Stimulated activated naive CD8-positive, alpha-beta T cell treated with anti-CD3 and anti-CD28 coated beads, Interleukin-15, amount 100 ng/mL, for 72 hours (primary cell): ENCODE measurements at places on chromosomes 7 and 10.

DNA sequence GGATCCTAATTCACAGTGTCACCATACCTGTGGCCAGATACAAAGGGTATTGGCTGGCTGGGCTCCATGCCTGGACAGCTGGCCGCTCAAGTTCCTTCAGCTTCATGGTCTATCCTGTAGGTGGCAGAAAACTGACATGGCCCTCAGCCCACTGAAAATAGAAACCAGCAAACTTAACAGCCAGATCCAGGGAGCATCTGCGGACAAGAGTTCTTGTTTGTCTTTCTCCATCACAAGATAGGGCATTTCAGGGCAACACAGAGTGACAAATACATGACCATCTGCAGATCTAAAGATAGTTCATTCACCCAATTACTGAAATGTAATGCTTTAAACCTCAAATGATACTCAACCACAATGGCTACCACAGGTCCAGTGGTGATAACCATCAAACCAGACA, 2.8 kb downstream of the SEC31B start:
- no peak for DNase-seq

DNA sequence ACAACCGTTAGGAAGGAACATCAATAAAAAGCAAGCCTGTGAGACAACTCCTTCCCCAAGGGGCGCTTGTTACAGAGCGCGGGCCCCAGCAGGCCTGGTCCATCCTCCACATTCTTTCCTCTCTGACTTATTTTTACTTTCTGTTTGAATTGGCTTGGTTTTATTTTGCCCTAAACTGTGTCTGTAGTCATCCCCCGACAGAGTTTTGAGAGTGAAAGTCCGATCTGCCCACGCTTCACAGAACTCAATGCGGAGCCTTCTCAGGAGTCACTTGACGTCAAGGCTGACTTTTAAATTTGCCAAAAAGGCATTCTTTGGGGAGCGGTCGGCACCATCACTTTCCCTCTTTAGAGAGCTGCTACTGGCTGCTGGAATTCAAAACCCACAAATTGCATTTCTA, 150.1 kb upstream of the KLF6 start:
- DNase-seq: peak; percentile 74

DNA sequence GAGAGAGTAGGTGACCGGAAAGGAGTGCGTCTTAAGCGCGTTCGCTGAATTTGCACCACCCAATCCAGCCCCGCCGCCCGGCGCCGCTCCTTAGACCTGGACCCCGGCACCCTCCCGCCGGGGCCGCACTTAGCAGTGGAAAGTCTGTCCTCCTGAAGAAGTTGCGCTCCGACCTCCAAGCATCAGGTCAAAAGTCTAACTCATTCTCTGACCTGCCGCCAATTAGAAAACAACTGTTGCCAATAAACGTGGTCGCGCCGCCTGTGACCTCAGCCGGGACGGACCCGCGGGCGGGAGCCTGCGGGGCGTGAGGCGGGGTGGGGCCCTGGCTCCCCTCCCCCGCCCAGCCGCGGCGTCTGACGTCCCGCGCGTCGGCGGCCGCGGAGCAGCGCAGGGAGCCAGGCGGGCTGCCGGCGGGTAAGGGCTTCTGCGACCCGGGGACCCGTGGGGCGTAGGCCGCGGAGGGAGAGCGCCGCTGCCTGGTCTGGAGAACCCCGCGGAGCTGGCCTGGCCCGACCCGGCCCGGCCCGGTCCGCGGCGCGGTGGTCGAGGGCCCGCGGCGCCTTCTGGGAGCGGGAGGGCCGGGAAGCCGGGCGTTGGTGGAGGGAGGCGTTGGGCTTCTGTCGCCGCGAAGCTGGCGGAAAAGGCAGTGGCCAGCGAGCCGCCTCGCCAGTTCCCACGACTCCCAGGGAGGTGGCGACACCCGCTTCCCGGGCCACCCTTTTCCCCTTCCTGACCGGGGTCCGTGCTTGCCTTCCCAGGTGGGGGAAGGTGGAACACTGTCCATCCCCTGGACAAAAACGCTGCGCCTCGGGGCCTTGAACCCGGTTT, at the start of gene BCAP29:
Gene BCAP29 (plus strand): TSS at position 362 of the 831 bp plus-strand sequence. CDS start 527 bp downstream, outside the sequence.
- peak; percentile 73 for DNase-seq

- no peak for DNase-seq
Observed at GRCh38 chr7:36205803-36206202, 52.7 kb downstream of the EEPD1 start.

- DNase-seq: peak; percentile 42
Observed at GRCh38 chr10:114538181-114538906, 119.7 kb downstream of the ABLIM1 start.

DNA sequence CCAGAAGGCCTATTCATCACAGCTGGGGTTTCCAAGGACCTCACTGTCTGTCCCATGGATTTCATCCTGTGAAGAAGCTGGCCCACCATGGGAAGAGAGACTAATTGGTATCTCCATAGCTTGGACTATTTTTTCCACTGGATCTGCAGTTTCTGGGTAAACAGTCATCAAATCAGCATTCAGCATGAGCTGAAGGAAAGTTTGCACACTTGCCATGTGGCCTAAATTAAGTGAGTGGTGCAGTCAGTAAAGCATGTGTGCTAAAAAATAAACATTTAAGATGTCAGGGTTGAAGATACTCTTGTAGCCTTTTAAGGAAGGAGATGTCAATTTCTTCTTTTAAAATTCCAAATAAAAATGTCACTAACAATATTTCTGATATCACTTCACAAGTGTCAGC, 381.1 kb upstream of the ZMIZ1 start:
- DNase-seq: no peak

DNA sequence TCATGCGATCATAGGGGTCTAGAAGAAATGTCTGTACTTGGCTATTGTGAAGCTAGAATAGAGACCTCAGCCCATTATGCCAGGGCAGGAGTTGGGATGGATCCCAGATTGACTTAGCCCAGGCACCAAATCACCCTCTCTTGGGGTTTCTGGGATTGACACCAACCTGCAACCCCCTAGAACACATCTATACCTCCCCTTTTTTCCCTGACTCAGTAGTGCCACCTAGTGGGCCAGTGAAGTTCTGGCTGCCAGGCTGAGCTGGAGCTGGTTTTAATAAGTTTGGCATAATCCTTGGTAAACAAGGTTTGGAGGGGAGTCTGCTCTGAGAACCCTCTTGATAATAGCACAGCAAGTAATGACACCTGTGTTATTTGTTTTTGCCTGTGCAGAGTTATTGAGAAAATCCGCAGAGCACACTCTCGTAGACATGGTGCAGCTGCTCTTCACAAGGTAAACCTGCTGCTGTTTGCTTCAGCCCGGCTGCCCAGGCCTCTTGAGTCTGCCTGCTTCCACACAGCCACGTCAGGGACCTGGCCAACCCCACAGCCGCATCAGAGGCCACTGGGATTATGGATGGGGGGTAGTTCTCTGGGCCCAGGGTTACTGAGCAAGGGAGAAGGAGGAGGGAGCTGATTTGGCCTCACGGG, 43.3 kb upstream of the NFKB2 start:
- peak; percentile 69 for DNase-seq

- no peak for DNase-seq
Observed at GRCh38 chr7:123433665-123434064, 100.7 kb downstream of the IQUB start.

GRCh38 chr10:74189999-74190421, 39.0 kb downstream of the ADK start:
- DNase-seq: no peak

DNA sequence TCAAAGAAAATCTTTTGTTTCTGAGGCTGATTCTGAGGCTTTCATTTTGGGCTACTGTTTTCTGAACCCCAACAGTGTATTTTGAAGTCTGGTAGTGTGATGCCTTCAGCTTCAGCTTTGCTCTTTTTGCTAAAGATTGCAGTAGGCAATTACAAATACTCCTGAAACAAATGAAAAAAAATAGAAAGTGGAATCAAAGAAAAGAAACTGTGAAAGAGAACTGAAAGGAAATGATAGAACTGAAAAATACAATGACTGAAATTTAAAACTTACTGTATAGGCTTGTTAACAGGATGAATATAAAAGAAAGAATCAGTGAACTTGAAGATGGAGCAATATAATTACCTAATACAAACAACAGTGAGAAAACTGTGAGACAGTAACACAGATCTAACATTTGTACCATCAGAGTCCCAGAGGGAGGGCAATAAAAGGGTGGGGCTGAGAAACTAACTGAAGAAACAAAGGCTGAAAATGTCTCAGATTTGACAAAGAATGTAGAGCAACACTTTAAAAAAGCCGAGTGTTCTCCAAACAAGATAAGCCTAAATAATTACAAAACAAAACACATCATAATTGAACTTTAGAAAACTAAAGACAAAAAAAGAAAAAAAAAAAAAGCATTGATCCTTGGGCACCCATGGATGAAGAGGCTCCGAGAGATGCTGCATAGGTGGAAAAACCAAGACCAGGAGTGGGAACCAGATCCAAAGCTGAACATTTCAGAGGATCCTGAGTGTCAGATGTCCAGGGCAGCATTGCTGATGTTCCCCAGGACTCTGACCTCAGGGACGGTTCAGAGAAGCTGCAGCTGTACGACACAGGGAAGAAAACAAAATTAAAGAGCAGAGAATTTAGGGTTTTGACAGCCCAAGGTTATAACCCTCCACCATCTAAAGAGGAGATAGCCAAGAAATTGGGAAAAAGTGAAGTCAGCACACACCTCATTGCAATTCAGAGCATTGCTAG, 223.2 kb upstream of the IGFBP3 start:
- DNase-seq: no peak

DNA sequence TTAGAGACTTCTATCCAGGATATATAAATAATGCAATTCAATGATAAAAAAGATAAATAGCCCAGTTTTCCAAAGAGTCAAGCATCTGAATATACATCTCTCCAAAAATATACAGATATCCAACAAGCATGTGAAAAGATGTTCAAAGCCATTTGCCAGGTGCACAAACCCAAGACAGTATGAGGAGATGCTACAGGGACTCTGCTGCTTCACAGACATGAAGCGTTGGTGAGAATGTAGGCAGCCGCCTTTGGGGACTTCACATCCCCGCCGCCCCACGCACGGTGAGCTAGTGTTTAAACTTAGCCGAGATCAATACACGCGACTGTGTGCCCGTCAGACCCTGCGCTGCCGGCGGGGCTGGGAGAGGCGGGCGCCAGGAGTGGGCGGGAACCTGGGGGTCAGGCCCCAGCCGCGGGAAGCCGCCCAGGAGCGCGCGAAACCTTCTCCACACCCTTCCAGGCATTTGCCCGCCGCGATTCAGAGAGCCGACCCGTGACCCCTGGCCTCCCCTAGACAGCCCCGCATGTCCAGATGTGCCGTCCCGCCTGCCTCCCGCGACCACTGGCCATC, 927 bp upstream of the ALOX5 start:
- DNase-seq: peak; percentile 8

DNA sequence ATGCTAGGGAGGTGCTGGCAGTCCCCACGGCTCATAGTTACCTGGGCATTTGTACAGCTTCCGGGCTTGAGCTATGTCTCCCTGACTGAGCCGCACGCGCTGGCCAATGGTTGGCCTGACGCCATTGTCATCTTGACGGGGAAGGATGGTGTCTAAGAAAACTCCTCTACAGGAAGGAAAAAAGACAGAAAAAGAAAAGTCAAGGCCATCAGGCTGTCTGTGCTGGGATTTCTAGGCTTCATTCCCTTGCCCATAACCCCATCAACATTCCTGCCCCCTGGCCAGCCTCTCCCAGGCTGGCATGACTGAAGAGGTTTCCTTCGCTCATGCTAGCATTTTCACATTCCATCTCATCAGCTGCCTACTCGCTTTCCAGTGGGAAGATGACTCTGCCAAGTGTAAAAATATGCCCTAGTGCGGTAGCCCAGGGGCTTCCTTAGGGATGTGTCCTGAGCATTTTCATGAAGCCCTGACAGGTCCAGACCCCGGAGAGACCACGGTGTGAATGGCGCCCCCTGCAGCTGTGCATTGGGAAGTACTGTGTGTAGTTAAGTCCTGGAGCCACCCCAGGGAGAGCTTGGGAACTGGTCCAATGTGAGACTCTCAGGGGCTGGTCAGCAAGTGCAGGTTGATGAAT, 54.5 kb upstream of the OPALIN start:
- DNase-seq: no peak

DNA sequence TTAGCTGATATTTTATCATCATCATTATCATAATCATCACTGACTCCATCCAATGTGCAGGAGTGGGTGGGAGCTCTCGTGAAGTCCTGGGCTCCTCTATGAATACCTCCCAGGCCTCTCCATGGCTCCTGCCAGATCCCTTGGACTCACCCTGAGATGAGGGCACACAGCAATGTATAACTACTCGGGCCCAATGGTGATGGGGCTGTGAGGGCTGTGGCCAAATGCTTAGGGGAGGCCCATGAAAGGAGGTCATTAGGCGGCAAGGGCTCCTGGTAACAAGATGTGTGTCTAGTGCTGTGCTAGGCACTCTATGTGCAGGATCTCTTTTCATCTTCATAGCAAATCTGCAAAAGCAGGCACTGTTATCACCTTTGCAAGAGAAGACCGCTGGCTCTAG, 270.9 kb downstream of the GLRX3 start:
- no peak for DNase-seq

DNA sequence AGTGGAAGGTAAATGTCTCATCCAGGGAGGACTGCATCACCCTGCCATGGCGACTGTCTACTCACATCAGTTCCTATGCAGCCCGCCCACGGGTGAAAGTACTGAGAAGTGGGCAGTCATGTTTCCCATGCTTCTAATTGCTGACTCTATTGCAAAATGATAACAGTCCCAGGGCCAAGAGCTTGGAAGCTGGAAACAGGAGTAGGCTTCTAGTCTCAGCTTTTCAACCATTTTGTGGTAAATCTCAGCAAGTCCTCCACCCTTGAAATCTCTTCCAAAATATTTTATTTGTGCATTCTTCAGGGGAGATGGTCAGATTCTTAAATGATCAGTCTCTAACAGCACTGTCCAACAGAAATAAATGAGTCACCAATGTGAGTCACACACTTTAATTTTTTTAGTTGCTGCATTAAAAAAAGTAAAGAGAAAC, 48.1 kb upstream of the TARP start:
- no peak for DNase-seq

- DNase-seq: no peak
Observed at GRCh38 chr7:33790746-33791145, 114.6 kb upstream of the BMPER start.

GRCh38 chr7:70052691-70053090, 454.4 kb downstream of the AUTS2 start:
- DNase-seq: no peak

GRCh38 chr7:94276795-94277194, 117.9 kb upstream of the COL1A2 start:
- DNase-seq: no peak

DNA sequence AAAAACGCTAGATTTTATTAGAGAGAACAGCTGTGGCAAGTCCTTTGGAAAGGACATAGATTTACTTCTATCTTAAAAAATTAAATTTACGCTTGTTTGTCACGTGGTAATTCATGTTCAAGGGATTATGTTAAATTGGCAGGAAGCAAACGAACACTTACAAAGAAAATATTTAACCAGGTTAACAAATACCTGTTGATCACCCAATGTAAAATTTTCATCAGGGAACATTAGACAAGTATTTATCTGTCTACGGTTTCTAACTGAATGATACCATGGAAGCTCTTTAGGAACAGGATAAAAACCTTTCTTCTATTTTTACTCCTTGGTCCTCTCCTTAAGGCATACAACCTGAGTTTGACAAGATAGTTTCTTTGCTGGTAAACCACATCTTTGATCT, 122.2 kb downstream of the NOC3L start:
- DNase-seq: no peak

DNA sequence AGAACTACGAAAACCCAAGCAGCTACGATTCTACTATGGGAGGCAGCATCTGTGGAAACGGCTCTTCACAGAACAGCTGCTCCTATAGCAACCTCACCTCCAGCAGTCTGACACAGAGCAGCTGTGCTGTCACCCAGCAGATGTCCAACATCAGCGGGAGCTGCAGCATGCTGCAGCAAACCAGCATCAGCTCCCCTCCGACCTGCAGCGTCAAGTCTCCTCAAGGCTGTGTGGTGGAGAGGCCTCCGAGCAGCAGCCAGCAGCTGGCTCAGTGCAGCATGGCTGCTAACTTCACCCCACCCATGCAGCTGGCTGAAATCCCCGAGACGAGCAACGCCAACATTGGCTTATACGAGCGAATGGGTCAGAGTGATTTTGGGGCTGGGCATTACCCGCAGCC, 81.6 kb upstream of the SAMD8 start:
- DNase-seq: no peak
